ENCODE measurements at places on chromosomes 2 and 18.

GRCh38 chr2:134717286-134718022 is 1.3 kb downstream of the TMEM163 start:
- no peak for DNase-seq

GRCh38 chr2:224217233-224217961 is 178.3 kb upstream of the SERPINE2 start:
- no peak for DNase-seq

DNA sequence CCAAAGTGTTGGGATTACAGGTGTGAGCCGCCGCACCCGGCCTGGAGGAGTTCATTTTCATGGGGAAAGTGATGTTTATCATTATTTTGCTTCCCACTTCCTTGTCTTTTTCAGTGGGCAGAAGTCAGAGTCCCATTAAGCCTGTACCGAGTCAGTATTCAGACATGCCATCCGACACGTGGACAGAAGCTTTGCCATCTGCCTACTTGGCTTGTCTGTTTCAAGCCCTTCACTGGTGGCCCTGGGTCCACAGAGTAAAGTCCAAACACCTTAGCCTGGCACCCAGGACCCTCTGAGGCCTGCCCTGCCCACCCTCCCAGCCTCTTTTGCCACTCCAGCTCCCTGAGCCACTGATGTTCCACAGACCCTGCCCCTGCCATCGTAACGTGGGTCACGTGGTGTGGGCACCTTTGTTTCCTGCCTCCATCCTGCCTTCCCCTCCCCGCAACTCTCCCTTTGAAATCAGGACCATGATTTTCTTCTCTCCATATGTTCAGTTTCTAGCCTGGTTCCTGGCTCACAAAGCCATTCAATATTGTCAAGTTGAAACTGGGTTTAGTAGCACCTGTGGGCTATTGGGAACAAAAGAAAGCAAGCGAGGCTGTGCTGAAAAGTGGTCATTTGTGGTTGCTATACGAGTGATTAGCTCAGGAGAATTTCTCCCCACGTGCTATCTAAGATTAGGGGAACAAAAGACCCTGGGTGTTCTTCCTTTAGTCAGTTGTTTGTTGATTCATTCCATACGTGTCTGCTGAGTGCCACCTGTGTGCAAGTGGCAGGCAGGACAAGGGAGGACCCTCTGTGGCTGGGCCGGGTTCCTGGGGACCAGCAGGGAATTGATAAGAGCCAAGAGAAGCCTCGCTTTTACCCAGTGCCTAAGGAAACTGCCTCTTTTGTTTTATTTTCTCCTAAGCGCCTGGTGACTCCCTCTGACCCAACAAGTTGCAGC is 5.1 kb upstream of the ODC1 start:
- DNase-seq: no peak

GRCh38 chr18:79776674-79777073 is 21.1 kb upstream of the KCNG2 start:
- no peak for DNase-seq

DNA sequence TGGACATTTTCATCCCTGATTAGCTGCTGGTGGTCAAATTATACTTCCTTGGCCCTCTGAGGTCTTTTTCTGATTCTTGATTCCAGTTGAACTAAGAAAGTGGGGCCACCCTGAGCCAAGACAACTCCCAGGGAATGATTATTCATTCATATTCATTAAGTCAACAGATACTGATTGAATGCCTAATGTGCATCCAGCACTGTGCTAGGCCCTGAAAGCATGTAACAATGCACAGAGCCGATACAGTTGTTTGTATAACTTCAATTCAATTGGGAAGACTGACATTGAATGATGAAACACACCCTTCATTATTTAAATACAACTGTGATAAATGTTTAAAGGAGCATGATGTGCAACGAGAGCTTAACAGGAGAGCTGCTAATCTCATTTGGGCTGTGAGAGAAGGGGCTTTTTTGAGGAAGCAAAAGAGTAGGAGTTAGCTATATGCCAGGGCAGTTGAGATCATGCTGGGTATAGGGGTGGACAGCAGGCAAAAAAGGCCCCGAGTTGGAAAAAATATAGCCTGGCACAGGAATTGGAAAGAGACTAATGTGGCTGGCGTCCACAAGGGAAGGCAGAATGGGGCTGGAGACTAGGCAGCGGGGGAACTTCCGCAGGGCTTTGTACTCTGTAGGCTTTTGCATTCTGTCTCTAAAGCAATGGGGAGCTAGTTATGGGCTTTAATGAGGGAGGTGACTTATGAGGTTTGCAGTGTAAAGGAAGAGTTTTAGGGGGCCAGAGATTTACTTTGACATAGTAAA is 57.2 kb upstream of the ACVR1 start:
- no peak for DNase-seq

DNA sequence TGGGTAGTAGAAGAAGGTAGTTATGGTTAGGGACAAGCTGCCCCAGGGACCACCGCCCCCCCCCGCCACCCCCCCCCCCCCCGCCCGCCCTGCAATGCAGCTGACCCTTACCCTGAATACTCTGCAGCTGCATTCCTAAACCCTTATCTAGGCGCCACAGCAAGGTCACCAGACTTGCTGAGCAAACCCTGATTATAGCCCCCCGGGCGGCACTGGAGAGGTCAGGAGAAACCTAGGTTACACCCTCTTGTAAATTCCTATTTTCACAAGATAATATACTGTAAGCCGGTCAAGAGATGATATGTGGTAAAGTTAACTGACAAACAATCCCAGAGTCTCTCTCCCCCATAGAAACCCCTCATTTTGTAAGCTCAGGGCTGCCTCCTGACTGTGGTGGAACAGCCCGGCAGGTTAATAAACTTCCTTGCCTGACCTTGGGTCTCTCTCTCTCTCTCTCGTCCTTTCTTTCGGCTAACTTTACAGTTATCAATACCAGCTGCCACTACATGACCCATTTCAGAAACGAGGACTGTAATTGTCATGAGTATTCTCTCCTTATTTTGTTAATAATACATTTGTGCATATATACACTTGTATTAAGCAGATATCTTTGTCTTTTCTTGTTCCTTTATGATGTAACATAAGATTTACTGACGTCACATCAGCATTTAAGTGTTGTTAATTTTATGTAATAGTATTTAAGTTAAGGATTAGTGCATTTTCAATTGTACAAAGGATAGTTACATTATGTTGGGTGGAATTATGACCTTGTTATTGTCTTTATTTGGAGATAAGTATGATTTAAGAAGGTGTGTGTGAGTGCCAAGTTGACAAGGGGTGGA is 22.8 kb upstream of the SMAD4 start:
- DNase-seq: no peak

DNA sequence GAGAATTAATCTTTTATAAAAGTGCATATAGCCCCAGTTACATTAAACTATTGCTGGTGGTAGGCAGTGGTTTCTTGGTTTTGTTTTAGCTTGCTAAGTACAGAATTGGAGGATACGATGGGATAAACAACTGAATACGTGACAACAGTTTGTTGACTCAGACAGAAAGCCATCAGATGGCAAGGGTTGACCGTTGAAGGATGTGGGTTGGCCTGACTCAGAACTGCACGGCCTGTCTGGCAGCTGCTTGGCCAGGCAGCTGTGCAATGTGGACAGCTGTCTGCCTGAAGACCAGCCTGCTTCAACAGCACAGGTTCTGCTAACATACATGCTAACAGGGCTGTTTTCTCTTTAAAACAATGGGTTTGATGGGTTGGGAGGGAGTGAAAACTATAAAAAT is 46.6 kb downstream of the PRKRA start:
- no peak for DNase-seq
